ENCODE measurements at places on chromosomes 5 and 9.
A peak's percentile ranks its signal among the peaks of the same experiment; 100 is the strongest.

GRCh38 chr5:145976431-145977155, 40.2 kb downstream of the SH3RF2 start:
- DNase-seq, result no peak

- peak; percentile 7 for DNase-seq
Measured at GRCh38 chr5:128213340-128213739, 129.8 kb downstream of the SLC12A2 start.

GRCh38 chr5:45795458-45795857, 99.3 kb upstream of the HCN1 start:
- no peak for DNase-seq

DNA sequence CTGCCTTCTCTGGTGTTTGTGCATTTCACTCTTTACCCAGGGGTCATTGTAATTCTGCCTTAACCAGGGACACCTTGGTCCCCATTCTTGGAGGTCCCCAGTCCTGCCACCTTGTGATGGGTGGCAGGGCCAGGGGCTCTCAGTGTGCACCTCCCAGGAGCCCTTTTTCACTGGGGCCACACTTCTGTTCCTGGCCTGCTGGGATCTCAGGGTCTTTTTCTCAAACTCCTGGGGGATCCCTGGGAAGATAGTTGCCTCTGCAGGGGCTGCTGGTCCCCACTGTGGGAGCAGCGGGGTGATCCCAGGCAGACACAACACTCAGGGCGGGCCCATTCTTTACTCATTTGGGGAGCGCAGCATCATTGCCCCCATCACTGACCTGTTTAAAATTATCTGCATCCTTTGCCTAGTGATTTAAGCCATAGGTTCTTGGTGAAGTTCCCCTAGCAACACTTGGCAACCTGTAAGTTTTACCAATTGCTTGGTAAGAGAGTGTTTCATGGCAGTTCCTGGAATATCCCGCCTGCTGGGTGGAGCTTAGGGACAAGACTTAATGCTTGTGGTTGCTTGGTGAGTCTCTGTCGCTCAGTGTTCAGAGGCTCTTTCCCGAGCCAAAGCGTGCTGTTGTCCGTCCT, 15.7 kb downstream of the PHF2 start:
- DNase-seq, result no peak

DNA sequence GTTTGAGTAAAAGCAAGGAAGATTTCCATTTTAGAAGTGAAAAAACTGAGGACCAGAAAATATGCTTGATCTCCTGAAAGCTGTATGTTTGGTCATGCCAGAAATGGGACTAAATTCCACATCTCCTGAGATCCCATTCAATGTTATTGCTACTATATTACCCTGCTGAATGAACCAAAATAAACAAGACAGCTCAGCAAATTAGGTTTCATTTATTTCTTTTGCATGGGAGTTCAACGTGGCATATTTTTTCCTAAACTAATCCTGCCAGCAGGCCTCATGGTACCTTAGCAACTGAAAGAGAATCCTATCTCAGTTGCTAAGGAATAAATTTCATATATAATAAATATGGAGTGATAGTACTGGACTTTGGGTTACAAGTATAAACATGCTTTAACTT, 101.7 kb downstream of the ADAMTSL1 start:
- DNase-seq, result no peak

DNA sequence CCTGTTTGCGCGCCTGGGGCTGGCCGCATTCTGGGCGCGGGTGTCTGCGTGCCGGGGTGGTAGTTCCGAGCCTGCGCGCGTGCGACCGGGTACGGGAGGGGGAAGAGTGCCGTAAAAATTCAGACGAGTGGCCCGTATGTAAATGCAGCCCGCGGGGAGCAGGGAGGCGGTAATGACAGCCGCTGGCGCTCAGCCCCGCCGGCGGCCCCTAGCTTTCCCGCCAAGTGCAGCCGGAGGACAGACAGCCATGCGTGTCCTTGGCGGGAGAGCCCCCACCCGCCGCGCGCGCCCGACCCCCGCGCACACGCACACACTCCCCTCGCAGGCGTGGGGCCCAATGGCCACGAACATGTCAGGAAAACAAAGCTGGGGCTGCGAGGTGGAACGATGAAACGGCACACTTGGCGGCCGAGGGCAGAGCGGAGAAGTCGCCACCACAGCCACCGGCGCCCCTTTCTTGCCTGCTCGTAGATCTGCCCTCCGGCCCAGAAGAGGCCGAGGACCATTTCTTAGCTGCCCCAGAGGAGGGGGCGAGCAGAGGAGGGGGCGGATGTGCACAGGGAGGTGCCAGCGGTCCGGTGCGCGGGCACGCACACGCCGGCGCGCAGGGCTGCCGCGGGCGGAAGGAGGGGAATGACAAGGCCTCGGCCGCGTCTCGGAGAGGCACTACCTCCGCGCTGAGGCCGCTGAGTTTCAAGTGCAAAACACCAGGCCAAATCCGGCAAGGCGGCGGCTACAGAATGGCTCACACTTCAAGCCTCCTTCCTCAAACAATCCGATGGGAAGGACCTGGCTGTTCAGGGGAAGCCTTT, 208.4 kb downstream of the MEF2C start:
- DNase-seq, result no peak

GRCh38 chr5:122454541-122454940, 142.5 kb downstream of the SNCAIP start:
- no peak for DNase-seq

- no peak for DNase-seq
Measured at GRCh38 chr5:139985733-139986132, 57.4 kb downstream of the NRG2 start.

DNA sequence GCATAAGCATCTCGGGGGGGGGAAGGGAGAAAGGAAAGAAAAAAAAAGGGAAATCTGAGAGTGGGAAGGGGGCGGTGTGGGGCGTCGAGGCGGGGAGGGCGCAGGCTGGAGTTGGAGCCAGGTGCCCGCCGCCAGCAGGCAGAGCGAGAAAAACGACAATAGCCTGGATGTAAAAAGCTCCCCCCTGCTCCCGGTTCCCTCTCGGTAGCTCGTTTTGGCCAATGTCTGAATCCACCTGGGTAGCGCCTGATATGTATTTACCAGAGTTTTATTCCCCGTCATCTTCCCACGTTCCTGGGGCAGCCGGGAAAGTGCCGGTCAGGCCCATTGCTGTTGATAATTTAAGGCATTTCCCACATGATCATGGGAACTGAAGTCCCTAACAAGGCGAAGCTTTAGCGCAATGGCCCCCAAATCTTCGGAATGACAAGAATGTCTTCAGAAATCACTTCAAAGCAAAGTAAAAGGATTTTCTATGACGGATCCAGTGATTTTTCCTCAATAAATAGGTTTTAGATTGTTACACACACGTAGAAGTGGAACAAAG, 3.0 kb upstream of the OTP start:
- DNase-seq, result no peak

DNA sequence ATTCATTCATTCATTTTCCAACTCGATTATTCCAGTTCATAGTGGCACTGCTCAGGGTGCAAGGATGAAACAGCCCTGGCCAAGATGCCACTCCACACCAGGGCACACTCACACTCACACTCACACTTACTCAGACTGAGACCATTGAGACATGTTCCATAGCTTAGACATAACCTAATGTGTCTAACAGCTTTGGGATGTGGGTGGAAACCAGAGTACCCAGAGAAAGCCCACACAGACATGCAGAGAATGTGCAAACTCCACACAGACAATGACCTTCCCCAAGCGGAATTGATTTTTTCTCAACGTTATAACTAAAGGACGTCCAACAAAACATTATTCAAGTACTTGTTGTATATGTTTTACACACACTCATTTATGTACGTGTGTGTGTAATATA, 1363.5 kb downstream of the EFNA5 start:
- DNase-seq, result no peak

GRCh38 chr5:147189109-147189424, 45.8 kb upstream of the STK32A start:
- no peak for DNase-seq

All from activated CD4-positive, alpha-beta T cell treated with anti-CD3 and anti-CD28 coated beads for 24 hours (primary cell).